ENCODE measurements at places on chromosomes 5 and 9. TPM values are rescaled to one million over a fixed set of nuclear protein-coding genes. Genes with fewer than 3 reads are reported as not detected.

- DNase-seq = no peak
Measured at GRCh38 chr5:171386861-171387344, 746 bp upstream of the NPM1 start.

CTNNA1 gene
- total RNA-seq = 378 TPM

GRCh38 chr5:98781964-98782363 lies 8.5 kb downstream of the RGMB start:
- DNase-seq = no peak

GRCh38 chr5:177294632-177295031 lies 8.9 kb downstream of the RAB24 start:
- no peak for DNase-seq

- no peak for DNase-seq
Measured at GRCh38 chr5:4548341-4548740, 591.8 kb upstream of the ADAMTS16 start.

GRCh38 chr5:128775558-128775957 lies 189.7 kb upstream of the SLC27A6 start:
- DNase-seq = no peak

- DNase-seq = no peak
Measured at GRCh38 chr9:117772960-117773359, 68.8 kb downstream of the TLR4 start.

- peak; percentile 29 for DNase-seq
Measured at GRCh38 chr5:45399041-45399440, 297.1 kb downstream of the HCN1 start.

GRCh38 chr5:14925326-14925725 lies 53.7 kb upstream of the ANKH start:
- no peak for DNase-seq

DNA sequence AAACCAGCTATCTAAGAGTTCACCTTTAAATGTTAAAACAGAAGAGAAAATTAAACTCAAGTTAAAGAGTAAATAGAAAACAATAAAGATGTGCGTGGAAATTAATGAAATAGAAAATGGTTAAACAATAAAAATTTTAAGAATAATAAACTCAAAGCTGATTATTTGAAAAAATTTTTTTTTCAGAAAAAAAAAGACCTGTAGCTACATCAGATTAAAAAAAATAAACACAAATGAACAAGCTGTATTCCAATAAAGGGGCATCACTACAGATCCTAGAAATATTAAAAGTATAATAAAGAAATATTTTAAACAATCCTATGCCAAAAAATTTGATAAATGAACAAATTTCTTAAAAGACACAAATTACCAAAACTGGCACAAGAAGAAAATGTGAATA lies 64.1 kb downstream of the DRD1 start:
- no peak for DNase-seq

DNA sequence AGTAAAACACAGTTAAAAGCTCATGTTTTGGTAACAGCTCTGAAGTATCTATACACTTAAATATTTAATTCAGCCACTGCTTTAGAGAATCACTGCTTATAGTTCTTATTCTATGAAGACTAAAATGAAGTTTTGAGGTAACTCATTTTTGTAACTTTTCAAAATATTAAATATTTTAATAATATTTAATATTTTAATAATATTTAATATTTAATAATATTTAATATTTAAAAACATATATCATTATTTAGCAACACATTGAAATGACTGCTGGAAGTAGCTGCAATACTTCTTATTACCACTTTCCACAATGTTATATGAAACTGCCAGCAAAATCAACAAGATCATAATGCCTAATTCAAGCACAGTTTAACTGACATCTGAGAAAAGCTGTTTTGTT lies 18.7 kb upstream of the GCNT4 start:
- no peak for DNase-seq

ASTN2 gene
- 10.1 TPM for total RNA-seq

CCDC171 gene
- 2.4 TPM for total RNA-seq

SPINK14 gene
- total RNA-seq = not detected

RPP25L gene
- total RNA-seq = 16.4 TPM

- DNase-seq = no peak
Measured at GRCh38 chr9:32399110-32399815, 14.8 kb downstream of the ACO1 start.

DNA sequence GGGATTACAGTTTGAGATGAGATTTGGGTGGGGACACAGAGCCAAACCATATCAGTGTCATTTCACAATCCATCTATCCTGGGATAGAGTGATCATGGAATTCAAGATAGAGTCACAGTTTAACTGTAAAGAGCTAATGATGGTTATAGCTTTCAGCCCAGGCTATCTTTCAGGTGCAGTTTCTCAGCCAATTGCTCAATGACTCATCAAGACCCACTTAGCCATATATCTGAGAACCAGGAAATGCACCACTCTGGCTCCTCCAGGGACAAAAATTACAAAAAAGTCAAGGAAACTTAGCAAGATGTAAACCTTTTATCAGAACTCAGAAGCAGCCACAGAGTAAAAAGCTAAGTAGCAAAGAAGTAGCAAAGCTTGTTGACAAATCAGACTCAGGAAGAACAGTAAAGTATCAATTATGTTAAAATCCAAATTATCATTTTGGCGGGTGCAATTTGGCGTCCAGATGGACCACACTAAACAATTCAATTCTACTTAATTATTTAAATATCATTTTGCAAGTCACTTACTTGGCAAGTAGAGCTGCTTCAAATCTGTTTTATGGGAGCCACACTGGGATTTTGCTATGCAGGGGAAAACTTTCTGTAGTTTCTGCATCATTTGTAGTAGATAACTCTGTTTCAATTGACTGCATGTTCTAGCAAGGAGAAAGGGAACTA lies 169.4 kb downstream of the TLE1 start:
- no peak for DNase-seq

DNA sequence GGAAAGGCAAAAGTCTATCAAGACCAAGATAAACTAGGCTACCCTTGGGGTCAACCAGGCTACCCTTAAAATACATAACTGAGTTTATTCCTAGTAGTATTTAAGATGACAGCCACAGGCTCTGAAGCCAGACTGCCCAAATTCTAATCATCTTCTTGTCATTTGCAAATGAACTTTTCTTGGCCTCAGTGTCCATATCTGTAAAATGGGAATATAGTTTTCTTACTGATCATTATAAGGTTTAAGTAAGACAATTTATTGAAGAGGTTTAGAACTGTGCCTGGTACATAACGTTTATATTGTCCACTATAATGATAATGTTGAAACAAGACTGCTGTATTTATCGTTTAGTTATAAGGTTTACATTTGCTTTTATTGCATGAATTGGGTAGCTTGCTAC lies 112.5 kb downstream of the SLC12A2 start:
- DNase-seq = no peak

GRCh38 chr9:25284365-25284764 lies 393.9 kb downstream of the TUSC1 start:
- DNase-seq = no peak

HMGCS1 gene
- total RNA-seq = 147 TPM

CKMT2 gene
- total RNA-seq = 1.5 TPM

DNA sequence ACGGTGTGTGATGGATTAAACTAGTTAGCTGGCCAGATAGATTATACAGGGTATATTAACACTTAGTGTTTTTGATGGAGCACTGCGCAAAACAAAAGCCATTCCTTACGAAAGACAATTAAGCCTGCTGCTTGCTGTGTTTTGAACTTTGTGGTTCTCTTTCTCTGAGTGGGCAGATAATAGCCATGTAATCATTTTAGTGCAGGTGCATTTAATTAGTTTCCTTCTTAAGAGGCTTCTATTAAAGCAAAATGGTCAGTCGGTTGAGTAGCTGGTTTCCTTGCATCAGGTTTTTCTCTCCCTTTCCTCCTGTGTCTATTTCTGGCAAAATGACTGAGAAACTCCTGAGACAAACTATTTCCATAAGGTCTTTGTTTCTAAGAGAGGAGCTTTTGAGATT lies 512.5 kb downstream of the DMAC1 start:
- DNase-seq = no peak

- no peak for DNase-seq
Measured at GRCh38 chr9:137809040-137809576, 68.5 kb upstream of the CACNA1B start.

- DNase-seq = no peak
Measured at GRCh38 chr9:3342159-3342777, 183.5 kb downstream of the RFX3 start.

- DNase-seq = no peak
Measured at GRCh38 chr5:131067636-131068035, 97.4 kb downstream of the HINT1 start.

DNA sequence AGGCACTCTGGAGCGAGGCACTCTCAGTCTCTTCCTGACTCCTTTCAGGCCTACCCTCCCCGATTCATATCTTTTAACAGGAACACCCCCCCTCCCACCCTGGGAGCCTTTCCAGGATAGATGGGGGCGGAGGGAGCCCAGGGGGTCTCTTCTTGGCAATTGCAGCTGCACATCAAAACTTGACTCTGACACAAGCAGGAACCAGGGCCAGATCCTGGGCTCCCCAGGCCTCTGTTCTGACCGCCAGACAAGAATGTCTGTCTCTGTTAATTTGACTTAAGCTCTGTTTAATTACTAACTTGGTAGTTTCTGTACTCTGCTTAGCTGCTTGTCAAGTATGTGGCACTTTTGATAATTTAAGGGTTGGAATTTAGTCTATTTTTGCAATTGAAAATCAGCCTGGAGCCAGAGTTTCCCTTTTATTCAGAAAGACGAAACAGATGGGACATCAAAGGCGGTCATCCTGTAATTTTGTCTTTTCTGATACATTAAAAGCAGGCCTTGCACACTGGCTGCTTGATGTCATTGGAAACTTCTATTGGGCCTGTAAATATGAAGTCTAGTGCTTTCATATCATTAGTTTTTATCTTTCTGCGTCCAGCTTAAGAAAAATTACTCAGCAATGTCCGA lies 43.3 kb downstream of the ACTL7B start:
- no peak for DNase-seq

GRCh38 chr9:106857811-106858470 lies 5.0 kb upstream of the ZNF462 start:
- DNase-seq = no peak

DNA sequence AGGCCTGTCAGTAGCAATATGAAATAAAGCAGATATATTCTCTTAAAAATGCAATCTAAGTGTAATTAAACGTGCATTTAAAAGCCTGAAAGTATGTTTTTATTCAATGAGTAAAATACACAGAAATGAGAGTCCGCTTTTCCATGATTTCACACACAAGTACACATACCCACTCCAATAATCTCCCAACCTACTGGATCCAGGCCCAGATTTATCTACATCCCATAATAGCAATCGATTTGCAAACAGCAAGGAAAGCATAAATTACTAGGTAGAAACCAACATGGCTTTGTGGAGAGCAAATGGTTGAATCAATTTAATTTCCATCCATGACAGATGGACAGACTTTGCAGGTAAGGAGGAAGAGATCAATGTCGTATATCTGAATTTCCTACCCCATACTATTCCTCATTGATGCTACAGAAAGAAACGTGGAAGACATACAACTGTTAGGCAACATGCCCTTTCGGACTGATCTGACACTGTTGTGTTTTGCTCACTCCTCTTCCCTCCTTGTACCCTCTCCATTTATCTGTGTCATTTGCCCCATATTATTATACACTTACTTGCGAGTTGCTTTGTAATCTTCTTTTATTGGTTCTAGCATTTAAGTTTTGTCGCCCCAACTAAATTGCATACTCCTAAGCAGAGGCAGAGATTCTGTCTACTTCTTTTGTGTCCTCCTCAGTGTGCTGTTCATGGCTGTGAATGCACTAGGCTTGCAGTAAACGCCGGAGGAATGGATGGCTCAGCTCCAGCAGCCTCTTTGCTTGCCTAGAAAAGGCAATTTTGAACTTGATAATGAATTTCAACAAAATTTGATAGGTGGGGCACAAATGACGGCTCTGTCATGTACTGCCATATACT lies 133.6 kb downstream of the NFIB start:
- DNase-seq = no peak

- DNase-seq = no peak
Measured at GRCh38 chr9:95225076-95225725, 92.3 kb downstream of the FANCC start.

ACER2 gene
- 8.9 TPM for total RNA-seq

- no peak for DNase-seq
Measured at GRCh38 chr9:33151007-33151557, 16.1 kb downstream of the B4GALT1 start.

DNA sequence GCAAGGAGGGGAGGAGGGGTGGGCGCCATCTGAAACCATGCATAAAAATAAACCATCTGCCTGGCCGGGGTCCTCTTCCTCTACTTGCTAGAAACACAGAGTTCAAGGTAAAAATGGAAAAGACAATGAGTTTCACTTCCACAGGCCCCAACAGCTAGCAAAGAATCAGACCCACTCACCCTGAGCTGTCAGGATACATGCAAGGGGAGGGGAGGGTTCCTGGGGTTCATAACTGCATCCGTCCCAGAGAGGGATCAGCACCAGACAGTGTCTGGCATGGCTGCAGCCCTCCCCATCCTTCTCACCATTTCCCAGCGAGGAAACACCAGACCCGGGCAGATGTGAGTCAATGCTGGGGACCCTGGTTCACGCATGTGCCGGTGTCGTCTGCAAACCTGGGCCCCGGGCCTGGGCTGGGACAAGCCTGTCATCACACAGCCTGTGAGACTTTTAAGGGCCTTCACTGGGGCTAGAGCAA lies 55.4 kb downstream of the SEMA4D start:
- no peak for DNase-seq

- DNase-seq = no peak
Measured at GRCh38 chr5:74257060-74257527, 383.4 kb downstream of the ENC1 start.

DNA sequence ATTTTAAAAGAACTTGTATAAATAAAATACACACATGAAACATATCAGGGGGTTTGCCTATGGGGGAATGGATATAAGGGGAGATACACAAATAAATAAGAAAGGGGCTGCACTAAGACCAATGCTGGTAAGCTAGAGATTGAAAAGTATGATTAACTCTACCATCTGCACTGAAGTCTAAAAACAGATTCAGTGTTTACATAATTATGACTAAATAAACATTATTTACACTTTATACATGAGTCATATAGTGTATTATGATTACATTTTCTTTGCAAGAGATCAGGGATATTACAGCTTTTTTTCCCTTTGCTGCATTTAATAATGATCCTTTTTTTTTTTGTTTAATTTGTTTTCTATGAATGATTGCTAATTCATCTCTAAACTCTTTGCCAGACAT lies 367.9 kb downstream of the TMEM38B start:
- DNase-seq = no peak

DNA sequence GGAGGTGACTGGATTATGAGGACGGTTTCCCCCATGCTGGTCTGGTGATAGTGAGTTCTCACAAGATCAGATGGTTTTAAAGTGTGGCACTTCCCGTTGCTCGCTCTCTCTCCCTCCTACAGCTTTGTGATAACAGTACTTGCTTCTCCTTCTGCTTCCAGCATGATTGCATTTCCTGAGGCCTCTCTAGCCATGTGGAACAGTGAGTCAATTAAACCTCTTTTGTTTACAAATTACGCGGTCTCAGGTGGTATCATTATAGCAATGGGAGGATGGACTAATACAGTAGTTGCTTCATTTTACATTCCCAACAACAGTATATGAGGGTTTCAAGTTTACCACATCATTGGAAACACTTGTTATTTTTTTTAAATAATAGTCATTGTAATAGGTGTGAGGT lies 937.3 kb upstream of the ARRDC3 start:
- DNase-seq = no peak

ADGRV1 gene
- 55.4 TPM for total RNA-seq

GRCh38 chr5:943201-943917 lies 50.7 kb downstream of the TRIP13 start:
- DNase-seq = no peak

- DNase-seq = no peak
Measured at GRCh38 chr9:89541798-89542197, 43.9 kb upstream of the SEMA4D start.

SMC5 gene
- total RNA-seq = 27.6 TPM

- no peak for DNase-seq
Measured at GRCh38 chr9:128824911-128825310, 4.7 kb downstream of the SPOUT1 start.
